HS-5 (cell line): ENCODE measurements at places on chromosomes 1 and 21.

- DNase-seq, result peak; percentile 19
Measured at GRCh38 chr1:213244664-213245091, 193.6 kb downstream of the RPS6KC1 start.

DNA sequence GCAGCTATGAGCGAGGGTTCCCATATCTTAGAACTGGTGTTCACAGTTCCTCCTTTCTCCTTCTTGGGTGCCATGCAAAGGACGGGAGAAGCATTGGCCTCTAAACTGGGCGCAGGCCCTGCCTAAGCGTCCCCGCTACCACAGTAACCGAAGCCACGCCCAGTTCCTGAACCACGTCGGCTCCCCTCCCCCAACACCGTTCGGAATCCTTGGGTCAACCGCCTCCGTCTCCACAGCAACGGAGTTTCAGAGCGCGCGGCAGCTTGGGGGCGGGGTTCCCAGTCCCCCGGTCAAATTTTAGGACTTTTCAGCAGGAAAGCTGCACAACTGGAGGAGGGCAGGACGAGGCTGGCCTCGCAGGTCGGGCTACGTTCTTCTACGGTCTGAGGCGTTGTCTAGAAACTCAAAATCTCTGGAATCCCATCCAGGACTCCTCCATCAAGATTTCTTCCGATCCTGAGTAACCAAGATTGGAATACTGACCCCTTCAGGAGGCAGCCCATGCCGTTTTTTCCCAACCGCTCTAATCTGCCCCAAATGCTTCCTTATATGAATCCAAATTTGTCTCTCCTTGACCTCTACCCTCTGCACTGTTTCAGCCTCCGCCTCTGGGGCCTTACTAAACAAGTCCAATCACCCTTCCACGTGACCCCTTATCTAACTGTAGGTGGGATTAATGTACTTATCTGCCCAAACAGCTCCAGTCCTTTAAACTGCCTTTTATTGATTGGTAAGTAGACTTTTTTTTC lies at the start of gene SPAG17:
SPAG17 (minus strand) TSS at position 145 of the 749 bp plus-strand sequence; CDS start at position 74, 71 bp downstream.
- DNase-seq, result no peak

DNA sequence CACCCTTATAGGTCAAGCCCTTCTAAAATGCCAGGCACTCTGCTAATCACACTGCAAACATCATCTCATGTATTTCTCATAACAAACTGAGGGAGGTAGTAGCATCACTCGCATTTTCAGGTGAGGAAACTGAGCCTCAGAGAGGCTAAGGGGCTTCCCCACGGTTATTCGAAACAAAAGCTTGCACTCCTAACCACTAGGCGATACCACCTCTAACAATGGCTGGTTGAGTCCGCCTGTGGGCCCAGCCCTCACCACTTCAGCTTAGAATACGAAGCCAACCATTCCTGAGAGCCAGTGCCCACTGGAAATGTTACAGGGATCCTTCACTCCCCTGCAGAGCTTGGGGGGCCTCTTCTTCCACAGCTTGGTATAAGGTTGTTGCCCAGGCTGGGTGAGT lies 65.3 kb upstream of the TENT5C start:
- DNase-seq, result no peak

DNA sequence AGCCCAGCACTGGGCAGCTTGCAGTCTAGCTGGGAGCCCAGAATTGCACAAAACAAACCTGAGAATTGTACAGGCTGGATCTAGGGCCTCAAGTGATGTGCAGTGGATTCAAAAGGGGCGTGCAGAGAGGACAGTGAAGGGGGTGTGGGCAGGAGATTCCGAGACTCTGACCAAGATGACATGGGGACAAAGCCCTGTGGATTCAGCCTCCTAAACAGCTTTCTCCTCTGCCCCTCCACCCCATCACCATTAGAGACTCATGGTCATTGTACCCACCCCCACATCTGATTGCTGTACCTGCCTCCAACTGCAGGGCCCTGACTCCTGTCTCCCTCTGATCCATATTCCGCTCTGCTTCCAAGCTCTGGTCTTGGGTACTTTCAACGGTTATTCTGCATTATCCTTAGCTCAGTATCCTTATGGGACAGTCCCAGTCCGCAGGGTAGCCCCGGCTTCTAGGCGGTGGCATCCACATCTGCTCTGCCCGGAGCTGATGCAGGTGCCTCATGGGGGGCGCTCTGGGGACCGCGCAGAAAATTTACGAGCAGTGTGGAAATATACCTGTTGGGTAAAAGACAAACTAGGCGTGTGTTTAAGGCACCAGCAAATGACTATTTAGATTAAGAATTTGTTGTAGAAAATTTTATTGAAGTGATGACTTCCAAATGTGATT lies 1.7 kb upstream of the BMP8A start:
- no peak for DNase-seq

DNA sequence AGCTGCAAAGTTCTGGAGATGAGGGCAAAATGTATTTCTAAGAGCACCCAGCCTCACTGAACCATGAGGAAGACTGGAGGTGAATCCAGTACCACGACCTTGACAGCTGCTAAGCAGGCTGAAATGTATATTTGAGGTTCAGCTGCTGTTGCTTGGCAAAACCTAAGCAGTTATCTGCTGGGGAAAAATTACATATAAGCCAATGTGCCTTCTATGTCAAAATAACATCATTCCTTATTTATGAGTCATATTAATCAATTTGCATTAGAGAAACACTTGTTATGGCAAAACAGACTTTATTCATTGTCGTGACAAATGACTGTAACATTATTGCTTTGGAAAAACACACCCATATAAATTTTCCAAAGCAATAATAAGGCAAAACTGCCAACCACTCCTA lies 560.5 kb upstream of the NR5A2 start:
- no peak for DNase-seq

GRCh38 chr21:43884012-43884860 lies 19.2 kb downstream of the AGPAT3 start:
- no peak for DNase-seq

GRCh38 chr1:109513110-109513710 lies 3.7 kb upstream of the AMIGO1 start:
- DNase-seq, result no peak

DNA sequence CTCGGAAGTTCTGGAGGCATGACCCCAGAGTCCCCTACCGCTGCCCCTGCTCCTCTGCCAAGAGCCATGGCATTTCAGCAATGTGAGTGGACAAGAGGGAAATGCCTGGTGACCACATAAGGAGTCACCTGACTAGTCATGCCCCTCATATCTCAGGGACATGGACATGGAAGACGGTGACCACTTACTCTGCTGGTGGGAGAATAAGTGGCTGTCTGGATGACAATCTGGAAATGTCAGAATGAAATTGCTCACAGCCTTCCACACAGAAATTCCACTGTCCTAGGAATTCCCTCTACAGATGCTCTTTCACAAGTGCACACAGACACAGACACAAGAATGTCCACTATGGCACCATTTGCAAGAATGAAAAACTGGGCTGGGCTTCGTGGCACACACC lies 24.3 kb upstream of the PLEKHG5 start:
- no peak for DNase-seq

GRCh38 chr1:12600880-12601633 lies 17.0 kb downstream of the DHRS3 start:
- no peak for DNase-seq

- DNase-seq, result peak; percentile 42
Measured at GRCh38 chr1:171256940-171257606, 8.8 kb downstream of the FMO1 start.

DNA sequence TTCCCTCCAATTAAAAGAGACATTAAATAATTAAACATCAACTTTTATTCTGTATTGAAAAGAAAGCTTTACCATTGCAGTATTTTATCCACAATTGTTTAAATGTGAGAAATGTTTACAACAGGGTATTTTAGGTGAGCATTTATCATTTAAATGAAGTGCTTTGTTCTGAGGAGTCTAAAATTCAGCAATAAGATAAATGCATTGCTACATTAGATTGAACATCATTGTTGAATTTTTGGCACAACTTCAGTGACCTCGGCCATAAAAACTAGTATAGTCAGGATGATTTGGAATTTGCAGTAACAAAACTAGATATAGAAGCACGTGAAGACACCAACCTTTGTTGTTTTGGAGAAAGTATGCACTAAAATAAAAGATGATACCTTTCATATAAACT lies 692.9 kb downstream of the USP25 start:
- DNase-seq, result no peak

GRCh38 chr1:166113630-166114029 lies 53.2 kb downstream of the FAM78B start:
- DNase-seq, result no peak

DNA sequence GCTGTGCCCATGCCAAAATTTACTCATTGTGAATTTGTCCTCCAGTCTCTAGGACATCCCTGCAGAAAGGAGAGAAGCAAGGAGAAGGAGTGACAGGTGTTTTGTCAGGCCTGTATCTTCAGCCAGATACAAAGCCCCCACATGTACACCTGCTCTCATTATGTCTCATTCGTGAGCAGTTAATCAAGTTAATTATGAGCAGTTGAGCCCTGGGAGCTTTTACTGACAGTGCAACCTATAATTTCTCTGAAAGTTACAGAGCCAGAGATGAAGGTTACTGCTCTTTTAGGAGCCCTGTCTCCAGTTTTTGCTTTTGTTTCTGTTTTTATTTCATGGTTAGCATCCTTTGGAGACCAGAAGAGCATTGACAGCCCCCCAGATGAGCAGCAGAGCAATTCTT lies 5.0 kb upstream of the ILDR2 start:
- no peak for DNase-seq

DNA sequence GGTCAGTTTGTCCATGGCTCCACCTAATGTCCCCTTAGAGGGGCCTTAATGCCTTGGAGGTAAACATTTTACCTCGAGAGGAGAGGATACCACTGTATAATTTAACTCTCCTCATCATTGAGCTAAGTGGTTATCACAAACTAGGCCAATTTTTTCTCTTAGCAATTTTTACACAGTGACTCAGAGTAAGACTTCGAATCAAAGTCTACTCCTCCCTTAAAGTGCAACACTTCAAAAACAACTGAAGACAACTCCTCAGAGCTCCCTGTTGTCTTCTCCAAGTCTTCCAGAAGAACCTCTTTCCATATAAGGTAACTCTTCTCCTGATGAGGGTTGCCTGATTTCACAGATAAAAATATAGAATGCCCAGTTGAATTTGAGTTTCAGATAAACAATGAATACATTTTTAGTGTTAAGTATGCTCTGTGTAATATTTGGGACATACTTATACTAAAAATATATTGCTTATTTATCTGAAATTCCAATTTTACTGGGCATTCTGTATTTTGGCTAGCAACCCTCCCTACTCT lies 4.9 kb upstream of the PTGFRN start:
- no peak for DNase-seq

DNA sequence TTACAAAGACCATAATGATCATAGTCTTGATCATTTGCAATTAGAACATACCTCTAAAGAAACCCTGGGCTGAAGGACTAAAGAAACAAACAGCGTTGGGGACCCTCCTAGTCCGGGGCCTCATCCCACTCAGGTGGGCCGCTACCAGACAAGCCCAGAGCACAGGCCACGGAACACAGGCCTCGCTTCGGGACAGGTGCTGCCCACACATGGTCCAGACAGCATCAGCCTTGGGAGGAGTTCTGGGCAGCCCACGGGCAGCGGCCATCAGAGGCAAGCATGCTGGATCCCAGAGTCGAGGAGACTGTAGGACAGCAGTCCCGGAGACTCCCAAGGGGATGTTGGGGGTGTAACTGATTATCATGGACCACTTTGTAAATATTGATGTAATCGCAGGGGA lies 4.9 kb downstream of the C2CD2 start:
- no peak for DNase-seq

- no peak for DNase-seq
Measured at GRCh38 chr1:192363177-192363576, 46.4 kb downstream of the RGS21 start.

- DNase-seq, result no peak
Measured at GRCh38 chr1:190864013-190864641, 386.5 kb upstream of the BRINP3 start.

- no peak for DNase-seq
Measured at GRCh38 chr21:38598413-38598812, 100.1 kb upstream of the ERG start.

DNA sequence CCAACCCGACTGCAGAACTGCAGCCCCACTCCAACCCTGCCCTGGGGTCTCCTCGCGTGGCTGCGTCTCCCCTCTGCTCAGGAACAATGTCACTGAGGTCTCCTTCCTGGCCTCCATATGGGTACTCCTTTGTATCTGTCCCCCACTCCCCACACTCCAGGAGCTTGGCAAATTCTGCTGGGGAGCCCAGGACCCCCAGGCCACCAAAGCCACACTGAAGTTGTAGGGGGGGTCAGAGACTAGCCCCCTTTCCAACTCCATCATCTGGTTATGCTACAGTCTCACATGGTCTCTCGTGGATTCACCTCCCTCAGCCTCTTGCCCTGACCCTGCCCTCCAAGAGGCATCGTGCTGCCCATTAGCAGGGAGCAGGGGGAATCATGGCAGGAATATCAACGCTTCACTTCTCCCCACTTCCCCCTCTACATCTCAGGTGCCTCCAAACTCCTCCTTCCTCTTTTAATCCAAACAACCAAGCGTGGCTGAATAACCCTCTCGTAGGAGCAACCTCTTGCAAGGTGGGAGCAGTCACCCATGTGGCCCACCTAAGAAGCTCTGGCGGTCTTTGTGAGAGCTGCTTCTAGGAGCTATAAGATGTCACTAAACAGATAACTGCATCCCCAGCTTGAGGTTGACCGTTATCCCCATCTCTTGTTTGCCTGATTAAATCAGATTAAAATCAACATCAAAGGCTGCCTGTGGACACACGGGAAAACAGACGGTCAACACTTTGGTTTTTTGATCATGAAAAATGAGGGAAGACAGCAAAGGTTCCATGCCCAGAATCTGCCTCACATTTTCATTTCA lies 86.4 kb downstream of the MIS18A start:
- no peak for DNase-seq

GRCh38 chr1:54017979-54018378 lies at the start of gene LDLRAD1:
LDLRAD1 (minus strand) TSS chr1:54018186; CDS start chr1:54018112, 74 bp downstream.
- DNase-seq, result no peak

DNA sequence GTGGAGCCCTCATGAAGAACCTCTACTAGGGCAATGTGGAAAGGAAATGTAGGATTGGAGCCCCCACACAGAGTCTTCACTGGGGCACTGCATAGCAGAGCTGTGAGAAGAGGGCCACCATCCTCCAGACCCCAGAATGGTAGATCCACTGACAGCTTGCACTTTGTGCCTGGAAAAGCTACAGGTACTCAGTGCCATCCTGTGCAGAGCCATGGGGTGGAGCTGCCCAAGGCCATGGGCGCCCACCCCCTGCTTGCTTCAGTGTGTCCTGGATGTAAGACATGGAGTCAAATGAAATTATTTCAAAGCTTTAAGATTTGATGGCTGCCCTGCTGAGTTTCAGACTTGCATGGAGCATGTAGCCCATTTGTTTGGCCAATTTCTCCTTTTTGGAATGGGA lies 17.2 kb upstream of the TSHB start:
- no peak for DNase-seq
